ENCODE measurements at places on chromosomes 16 and 17.
A peak's percentile ranks its signal among the peaks of the same experiment; 100 is the strongest.

DNA sequence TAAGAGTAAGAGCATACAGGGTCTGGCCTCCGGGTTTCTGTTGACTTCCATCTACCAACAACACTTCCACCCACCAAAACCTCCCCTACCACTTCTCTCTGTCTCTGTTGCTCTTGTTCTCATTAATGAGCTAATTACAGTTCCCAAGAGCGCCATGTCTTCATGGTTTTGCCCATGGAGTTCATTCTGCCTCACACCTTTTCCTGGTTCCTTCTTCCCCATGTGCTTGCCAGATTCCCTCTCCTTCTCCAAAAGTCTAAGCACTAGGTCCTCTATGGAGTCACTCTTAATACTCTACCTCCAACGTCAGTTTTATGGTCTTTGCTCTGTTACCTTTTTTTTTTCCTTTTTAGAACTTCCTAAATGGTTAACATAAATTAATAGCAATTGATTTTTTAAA lies 92.8 kb downstream of the MYO1D start:
- no peak for DNase-seq

GRCh38 chr16:23408242-23408822 lies 44.7 kb downstream of the COG7 start:
- no peak for DNase-seq

DNA sequence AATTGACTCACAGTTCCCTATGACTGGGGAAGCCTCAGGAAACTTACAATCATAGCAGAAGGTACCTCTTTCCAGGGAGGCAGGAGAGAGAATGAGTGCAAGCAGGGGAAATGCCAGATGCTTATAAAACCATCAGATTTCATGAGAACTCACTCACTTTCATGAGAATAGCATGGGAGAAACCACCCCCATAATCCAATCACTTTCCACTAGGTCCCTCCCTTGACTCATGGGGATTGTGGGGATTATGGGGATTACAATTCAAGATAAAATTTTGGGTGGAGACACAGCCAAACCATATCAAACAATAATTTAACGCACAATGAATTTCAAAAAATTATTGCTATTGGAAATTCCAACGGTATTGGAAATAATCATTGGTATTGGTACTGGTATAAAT lies 15.1 kb downstream of the ABCA9 start:
- DNase-seq = no peak

DNA sequence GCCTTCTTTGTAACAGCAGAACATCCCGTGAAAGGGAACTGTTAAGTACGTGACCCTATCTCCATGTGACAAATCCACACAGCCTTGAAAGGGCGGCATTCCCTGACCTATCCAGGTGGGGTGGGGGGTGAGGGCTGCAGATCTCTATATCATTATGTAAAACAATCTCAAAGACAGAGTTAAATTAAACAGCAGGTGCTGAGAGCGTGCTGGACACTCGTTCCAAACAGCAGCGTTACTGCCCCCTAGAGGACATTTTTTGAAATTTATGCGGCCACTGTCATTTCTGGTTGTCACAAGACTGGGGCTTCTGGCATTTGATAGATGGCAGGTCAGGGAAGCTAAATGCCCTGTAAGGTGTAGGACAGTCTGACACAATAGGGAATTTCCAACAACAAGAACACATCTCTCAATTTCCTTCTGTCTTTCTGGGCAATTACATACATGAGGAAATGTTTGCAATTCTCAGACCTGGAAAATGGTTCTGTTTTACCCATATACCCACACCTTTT lies 6.7 kb upstream of the SLC25A39 start:
- peak; percentile 46 for DNase-seq

DNA sequence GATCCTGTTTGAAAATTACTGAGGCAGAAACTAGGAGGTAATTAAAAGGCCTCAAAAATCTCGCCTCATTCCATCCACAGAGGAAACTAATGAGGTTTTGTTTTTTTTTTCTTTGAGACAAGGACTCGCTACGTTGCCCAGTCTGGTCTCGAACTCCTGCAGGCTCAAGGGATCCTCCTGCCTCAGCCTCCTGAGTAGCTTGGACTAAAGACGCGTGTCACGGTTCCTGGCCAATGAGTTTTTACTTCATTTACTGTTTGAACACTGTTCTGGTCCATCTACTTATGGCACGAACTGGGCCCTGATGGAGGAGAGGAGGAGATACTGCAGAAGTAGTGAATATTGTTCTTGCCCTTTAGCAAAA lies 600 bp upstream of the BLTP2 start:
- no peak for DNase-seq

GRCh38 chr17:9666461-9667050 lies 21.2 kb downstream of the USP43 start:
- no peak for DNase-seq

DNA sequence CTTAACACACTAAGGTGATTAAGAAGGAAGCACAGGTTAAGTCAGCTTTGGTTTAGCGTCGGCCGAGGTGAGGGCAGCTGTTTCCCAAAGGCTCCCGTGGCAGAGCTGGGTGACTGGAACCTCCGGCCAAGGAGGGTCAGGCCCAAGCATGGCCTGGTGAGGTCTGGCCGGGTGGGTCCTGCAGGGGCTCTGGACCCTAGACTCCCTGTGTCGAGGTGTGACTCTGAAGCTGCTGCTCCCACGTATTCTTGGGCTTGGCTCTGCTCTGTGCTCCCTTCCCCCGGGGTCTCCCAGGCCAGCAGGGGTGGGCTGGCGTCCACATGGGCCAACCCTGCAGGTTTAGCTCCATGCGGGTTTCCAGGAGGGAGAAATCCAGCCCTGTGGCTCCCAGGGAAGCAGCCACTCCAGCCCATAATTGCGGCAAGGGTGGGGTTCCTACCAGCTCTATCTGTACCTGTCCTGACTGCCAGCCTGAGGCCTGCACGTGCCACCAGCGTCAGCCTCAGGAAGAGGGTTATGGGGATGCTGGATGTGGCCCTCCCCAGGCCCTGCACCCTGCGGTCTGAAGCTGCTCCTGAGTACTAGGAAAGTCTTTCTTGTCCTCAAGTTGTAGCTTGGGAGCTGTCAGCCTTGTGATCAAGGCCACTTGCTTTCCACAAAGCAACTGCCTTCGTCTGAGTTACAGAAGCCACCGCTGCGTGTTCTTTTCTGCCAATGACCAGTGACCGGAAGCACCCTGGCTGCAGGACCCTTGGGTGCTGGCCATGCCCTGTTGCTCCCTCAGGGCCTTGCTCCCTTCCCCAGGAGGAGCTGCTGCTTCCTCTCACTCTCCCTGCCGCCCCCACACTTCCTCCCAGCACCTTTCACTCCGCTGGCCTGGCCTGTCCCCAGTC lies 4.8 kb downstream of the CDK5R1 start:
- DNase-seq = no peak

DNA sequence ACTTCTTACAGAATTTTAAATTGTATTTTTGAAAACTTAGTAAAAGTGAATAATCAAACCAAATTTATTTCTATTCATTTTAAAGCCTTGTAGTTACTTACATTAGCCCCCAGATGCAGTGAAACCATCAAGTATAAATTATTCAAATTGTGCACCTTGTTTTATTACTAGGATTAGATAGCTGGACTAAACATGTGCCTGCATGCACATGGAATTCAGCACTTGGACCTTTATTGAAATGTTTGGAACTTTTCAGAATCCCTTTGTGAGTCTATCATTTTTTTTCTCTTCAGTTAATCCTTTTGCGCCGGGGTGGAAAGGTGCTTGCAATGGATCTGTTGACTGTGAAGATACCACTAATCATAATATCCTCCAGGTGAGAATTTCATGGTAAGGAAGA lies 4.7 kb downstream of the ZPBP2 start:
- DNase-seq = no peak

DNA sequence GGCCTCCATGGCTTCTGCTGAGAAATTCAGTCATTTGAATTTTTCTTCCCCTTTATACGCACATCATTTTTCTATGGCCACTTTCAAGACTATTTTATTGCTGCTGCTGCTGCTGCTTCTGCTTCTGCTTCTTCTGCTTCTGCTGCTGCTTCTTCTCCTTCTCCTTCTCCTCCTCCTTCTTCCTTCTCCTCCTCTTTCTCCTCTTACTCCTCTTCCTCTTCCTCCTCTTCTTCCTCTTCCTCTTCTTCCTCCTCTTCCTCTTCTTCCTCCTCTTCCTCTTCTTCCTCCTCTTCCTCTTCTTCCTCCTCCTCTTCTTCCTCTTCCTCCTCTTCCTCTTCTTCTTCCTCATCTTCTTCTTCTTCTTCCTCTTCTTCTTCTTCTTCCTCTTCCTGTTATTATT lies 22.4 kb downstream of the CPD start:
- DNase-seq = no peak

GRCh38 chr16:89907055-89907814 lies 11.4 kb upstream of the MC1R start:
- no peak for DNase-seq

- DNase-seq = no peak
Measured at GRCh38 chr16:82138478-82139285, 31.3 kb downstream of the MPHOSPH6 start.

GRCh38 chr16:55035029-55035428 lies 104.4 kb downstream of the IRX5 start:
- no peak for DNase-seq

- peak; percentile 95 for DNase-seq
Measured at GRCh38 chr16:2267913-2268666, at the start of gene RNPS1. Gene RNPS1, minus strand, starts transcription at chr16:2268126. Its CDS starts 3,483 bp downstream, at chr16:2264643.

DNA sequence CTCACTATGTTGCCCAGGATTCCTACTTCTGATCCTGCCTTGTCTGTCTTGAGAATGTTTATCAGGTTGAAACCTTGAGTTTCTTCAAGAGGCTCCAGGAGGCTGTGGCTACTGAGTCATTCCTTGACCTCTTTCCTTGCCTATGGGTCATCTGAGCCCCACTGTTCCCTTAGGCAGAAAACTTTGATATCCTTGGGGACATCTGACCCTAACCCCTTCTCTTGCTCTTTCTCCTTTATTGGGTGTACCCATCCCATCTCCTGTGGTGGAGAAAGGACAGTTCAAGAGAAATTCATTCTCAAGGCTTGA lies 12.5 kb downstream of the ARL4D start:
- DNase-seq = no peak

DNA sequence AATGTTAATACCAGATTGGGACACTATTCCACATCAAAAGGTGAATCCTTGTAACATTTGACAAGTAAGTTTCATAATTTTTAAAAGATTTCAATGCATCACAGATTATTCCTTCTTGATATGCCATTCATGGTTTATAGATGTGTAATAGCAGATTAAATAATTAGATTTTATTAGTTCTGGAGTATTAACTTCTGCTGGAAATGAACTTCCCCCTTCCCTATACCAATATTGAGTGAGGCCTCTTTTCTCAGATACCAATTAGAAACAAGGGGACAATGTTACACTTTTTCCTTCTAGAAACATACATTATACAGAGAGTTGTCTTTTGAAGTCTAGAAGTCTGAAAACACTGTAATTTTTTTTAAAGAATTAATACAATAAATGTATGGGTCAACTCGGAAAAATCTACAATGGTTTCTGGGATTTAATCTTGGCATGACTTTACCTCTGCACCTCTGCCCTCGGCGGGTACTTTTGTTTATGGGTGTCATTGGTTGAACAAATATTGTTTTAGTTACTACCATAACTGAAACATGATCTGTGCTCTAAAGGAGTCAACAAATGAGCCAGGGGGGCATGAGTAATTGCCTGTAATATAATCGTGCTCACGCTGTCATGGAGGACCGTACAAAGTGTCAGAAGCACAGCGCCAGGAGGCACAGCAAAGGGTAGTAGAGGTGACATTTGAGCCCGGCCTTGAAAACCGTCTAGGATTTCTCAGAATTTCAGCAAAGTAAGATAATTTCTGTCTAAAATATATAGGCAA lies 8.2 kb downstream of the LRRC37B start:
- no peak for DNase-seq

DNA sequence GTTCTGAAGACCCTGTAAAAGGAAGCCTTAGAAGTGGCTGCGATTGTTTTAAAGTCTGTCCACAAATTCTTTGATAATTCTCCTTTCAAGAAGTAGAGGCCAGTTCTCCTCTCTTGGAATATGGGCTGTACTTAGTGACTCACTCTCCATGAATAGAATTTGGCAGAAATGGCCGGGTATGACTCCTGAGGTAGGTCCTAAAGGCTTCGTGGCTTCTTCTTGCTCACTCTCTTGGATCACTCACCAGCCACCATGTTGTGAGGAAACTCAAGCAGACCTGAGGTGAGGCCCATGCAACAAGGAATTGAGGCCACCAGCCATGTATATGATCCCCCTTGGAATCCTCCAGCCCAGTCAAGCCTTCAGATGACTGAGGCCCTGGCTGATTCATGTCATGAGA lies 75.8 kb downstream of the WWOX start:
- DNase-seq = no peak

- DNase-seq = no peak
Measured at GRCh38 chr17:39429600-39429999, 21.5 kb downstream of the MED1 start.

DNA sequence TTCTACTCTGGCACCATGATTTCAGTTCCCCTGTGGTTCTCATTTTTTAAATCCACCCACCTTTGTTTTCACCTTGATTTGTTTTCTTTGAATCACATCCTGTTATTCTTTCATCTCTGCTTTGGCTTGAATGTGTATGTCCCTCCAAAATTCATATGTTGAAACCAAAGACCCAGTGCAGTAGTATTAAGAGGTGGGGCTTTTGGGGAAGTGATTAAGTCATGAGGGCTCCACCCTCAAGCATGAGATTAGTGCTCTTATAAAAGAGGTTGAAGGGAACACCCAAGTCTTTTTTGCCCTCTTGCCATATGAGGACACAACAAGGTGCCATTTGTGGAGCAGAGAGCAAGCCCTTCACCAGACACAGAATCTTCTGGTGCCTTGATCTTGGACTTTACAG lies 382.3 kb downstream of the SLC39A11 start:
- no peak for DNase-seq

GRCh38 chr17:59621771-59622170 lies 2.1 kb downstream of the CLTC start:
- no peak for DNase-seq

Data from activated CD4-positive, alpha-beta T cell treated with anti-CD3 and anti-CD28 coated beads for 1 hour (primary cell).